Activated CD4-positive, alpha-beta memory T cell treated with anti-CD3 and anti-CD28 coated beads, Interleukin-2, amount 10 ng/mL, durations not matched to agents 7 days and 5 days (primary cell): ENCODE measurements at places on chromosomes 7 and 10. TPM values are rescaled to one million over a fixed set of nuclear protein-coding genes. Genes with fewer than 3 reads are reported as not detected.

DNA sequence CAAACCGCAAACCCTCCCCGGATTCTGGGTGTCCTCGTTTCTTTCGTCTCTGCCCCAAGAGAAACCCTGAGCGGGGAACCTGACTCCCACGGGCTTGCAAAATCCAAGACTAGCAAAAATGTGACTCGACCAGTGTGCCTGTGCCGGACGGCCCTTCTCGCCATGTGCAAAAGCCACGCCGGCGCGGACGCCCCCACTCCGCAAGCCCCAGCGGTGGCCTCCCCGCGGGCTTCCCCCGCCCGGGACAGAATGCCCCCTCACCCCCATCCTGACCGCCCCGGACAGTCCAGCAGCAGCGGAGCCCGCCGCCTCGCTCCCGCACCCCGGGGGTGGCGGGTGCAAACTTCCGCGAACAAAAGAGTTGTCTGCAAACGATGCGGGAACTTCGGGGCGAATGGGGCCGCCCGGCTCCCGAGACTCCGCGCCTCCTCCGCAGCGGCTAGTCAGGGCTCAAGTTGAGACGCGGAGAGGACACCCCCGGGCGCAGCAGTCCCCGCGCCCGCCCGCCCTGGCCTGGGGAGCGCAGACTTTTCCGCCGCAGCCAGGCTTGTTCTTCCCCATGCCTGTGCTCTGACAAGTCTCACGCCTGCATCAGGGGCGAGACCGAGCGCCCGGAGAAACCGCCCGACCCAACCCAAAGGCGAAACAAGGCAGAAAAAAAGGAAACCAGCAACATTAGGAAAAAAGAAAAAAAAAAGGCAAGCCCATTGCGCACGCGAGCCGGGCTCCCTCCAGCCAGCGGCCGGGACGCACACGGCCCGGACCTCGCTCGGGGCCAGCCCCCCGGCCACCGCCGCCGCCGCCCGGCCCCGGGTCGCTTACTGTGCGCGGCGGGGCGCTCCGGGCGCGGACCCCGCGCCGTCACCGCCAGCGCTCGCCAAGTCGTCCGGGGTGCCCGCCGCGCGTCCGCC is 732 bp downstream of the FAM53B start:
- no peak for DNase-seq

DNA sequence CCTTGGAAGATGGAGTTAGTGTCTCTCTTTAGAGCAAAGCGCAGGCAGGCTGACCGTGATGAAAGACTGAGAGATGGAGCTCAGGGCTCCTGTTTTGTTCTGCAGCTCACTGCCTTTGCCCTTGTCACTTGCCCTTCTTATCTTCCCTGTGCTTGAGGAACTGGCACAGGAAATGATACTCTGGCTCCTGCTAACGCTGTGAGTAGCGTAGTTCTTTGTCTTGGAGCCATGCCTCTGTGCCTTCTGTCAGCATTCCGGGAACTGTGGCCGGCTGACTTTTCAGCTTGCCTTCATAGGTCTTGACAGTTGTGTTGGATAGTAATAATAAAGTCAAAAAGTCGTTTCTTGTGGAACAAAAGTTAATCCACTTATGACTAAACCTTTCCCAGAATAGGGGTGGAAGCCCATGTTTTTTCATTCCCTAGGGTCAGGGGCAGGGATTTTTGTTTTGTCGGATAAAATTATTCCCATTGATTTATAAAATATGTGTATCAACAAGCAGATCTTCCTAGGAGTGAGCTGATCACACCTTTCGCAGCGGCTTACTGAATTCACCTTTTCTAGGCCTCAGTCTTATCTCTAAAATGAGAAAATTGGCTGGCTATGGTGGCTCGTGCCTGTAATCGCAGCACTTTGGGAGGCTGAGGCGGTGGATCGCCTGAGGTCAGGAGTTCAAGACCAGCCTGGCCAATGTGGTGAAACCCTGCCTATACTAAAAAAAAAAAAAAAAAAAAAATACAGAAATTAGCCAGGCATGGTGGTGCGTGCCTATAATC is 16.6 kb upstream of the TMEM236 start:
- DNase-seq: no peak

GRCh38 chr10:53836638-53837037 is 964.4 kb downstream of the PCDH15 start:
- DNase-seq: no peak

CCDC136 gene
- total RNA-seq: 5.3 TPM

C10orf95 gene
- not detected for total RNA-seq

DNA sequence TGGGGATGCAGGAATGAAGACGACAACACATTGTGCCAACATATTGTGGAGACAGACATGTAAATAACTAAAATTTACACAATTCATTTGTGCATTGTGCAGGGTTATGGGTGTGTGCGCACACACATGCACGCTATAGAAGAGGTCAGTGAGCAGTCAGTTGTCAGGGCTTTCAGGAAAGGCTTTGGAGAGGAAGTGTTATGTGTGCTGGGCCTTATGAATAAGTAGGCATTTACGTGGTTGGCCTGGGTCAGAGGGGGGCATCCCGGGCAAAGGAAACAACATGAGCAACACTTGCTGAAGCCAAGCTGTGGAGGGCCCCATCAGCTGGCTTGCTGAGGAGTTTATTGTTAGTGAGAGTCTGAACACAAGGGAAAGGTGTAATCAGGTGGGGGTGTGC is 4.1 kb downstream of the PRXL2A start:
- no peak for DNase-seq
